ENCODE measurements at places on chromosomes 5 and 9.

- no peak for DNase-seq
These were observed 15.4 kb upstream of the CERCAM start for GRCh38 chr9:128405077-128405779.

DNA sequence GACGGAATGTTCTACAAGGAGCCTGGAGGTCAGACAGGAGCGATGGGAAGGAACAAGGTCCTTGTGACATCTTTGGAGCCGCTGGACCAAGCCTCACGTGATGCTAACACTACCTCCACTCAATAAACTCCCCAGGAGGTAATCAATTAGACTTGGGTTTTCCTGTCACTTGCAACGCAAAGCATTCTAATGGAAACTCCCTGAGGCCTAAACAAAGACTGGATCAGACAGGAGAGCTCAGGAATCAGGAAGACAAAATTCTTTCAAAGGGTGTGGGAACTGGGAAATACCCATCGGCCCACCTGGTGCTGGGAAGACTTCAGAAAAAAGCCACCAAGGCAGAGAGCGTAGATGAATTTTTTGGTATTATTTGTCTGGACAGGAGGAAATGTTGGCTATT lies 22.3 kb upstream of the UNC5A start:
- DNase-seq, result no peak

GRCh38 chr9:18327121-18327520 lies 146.8 kb upstream of the ADAMTSL1 start:
- no peak for DNase-seq

- DNase-seq, result no peak
These were observed 176.6 kb upstream of the TBCA start for GRCh38 chr5:77952636-77953212.

DNA sequence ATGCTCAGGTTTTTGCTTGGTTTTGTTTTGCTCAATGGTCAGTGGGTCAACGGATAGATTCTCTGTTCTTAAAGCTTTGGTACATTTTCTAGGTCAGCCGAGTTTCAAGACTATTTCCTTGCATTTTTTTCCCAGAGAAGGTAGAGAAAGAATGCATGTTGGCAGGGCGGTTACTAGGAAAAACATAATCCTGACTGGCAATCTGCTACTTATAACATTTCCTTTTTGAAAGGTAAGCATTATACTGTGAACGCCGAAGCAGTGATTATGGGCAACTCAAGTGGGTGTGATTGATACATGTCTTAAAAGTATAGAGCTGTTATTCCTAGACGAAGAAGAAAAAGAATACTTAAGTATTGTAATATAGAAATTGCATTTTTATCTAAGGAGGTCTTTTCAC lies 273.2 kb downstream of the MAST4 start:
- DNase-seq, result no peak

- no peak for DNase-seq
These were observed 43.5 kb upstream of the RNF38 start for GRCh38 chr9:36443581-36443980.

GRCh38 chr5:104088876-104089778 lies 526.5 kb upstream of the NUDT12 start:
- no peak for DNase-seq

GRCh38 chr5:50697739-50698138 lies 31.3 kb downstream of the PARP8 start:
- DNase-seq, result no peak

GRCh38 chr5:141824717-141825116 lies 53.5 kb downstream of the PCDH1 start:
- DNase-seq, result no peak

DNA sequence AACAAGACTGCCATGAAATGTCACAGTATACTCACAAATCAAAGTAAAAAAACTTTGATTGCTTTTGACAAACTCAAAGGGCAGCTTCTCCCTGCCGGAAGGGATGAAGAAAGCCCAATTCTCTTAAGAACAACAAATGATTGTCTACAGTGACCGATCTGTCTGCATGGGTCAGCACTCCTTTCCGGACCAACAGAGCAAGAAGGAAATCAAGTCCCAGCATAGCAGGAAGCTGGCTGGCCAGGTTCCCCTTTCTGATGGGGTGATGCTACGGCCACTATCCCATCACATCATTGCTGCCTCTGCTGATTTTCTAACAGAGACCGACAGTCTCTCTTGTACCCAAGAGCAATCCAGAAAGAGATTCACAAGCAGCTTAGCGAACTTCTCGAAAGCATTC lies 692 bp downstream of the C1QTNF3 start:
- no peak for DNase-seq

DNA sequence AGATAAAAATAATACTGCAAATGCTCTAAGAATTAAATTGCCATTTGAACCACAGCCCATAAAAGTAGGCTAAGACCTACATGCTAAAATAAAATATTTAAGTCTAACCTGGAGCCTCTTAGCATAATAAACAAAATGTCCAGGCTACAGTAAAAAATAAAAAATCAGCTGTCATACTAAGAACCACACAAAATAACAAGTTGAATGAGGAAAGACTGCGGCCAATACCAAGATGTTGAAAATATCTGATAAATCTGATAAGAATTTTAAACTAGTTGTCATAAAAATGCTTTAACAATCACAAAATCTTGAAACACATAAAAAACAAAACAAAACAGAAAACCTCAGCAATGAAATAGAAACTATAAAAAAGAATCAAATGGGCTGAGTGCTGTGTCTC lies 336.9 kb upstream of the MSX2 start:
- DNase-seq, result no peak

DNA sequence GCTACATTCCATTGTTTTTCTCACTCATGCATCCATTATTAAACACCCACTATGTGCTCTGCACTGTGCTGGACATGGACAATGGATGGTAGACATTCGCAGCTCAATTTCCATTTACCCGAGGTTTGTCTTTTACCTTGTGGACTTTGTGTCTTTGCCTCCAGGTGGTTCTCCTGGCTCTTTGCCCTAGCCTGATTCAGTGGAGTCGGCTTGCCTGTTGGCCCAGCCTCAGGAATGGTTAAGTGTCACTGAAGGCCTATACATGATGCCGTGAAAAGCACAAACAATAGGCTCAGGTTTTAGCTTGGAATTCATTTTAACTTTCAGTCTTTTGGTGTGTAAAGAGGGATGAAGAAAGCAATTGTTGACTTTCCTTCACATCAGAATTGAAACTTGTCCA lies 16.5 kb upstream of the DMRT3 start:
- DNase-seq, result no peak

DNA sequence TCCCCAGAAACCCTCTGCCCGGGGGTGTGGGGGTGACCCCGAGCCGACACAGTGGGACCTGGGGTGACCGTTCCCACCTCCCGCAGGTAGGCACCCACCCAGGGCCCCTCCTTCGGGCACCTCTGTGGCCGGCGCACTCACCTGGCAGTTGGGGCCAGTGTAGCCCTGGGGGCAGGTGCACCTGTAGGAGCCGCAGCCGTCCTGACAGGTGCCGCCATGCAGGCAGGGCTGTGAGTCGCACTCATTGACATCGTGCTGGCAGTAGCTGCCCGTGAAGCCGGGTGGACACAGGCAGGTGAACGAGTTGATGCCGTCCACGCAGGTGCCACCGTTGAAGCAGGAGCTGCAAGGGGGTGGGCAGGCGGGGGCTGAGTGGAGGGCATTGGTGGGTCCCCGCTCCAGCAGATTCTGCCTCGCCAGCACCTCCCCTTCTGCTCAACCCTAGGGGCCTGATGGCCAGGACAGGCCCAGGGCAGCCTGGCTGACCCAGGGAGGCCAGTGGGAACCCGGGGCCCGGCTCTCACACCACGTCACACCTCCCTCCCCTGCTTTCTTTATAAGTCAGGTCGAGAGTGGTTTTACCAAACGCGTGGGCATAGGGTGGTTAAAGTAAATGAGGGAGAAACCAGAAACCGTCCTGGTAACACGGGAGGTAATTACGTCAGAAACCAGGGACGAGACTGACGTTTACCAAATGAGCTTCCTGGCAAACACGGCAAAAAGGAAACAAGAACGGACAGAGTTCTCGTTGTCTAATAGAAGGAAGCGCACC lies 26.1 kb upstream of the SEC16A start:
- DNase-seq, result no peak

DNA sequence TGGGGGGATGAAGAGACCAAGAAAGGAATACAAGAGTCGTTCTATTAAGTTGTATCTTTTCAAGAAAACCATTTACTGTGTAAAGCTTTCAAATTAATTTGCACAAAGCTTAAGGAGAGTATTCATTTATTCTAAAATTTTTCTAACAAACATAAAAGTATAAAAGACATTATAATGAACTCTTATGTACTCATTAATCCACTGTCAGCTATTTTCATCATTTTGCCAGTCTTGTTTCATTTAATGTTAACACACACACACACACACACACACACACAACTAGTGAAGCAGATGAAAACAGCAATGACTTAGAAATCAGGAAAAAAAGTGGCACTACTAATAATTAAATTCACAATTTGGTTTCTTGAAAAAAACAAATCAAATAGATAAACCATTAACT lies 176.7 kb downstream of the TLE1 start:
- no peak for DNase-seq

DNA sequence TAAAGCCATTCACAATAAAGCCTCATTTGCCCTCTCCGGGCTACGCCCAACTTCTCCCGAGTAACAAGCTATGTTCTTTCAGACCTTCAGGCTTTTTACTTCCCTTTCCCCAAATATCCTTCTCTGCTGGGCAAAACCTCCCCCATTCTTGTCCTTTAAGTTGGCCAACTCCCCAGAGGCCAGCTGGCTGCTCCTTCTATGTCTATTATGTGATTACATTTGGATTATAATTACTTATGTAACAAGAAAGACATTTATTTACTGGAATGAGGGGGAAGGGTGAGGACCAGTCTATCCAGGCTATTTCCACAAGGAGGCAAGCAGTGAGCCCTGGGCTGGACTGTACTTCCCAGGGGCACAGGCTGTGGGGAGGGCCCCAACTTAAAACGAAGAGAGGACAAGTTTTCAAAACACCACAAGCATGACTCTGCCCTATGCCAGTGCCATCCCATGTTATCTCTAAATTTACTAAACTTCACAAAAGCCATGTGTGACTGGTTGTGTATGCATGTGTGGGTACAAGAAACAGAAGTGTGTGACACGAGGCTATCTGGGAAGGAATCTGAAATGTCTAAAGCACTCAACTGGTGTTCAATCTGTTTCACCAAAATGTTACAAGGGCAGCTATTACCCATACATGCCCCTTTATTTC lies 84.5 kb downstream of the GNAQ start:
- DNase-seq, result no peak

DNA sequence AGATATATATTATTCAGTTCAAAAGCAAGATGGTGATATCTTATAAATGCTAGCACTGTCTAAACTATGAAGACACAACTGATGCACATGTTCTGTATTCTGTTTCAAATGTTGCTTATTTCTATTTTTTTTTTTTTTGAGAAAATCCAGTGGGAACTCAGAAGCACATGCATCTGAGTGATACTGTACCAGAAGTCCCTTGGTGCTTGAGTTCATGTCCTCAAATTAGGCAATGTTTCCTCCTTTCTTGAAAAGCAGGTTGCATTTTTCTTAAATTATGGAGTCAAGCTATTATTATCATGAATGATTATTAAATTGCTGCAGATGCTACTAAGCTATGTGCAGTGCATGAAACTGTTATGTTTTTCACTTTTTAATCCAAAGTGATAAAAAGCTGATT lies 70.4 kb downstream of the CAMK4 start:
- no peak for DNase-seq

GRCh38 chr5:142849466-142849865 lies 79.3 kb downstream of the ARHGAP26 start:
- DNase-seq, result no peak

GRCh38 chr9:17003576-17004240 lies 131.1 kb upstream of the CNTLN start:
- DNase-seq, result no peak

- no peak for DNase-seq
These were observed 20.2 kb upstream of the RPL26L1 start for GRCh38 chr5:172939071-172939470.

GRCh38 chr5:151480384-151481293 lies 33.2 kb downstream of the SLC36A1 start:
- DNase-seq, result no peak

GRCh38 chr5:154756009-154756867 lies 1.1 kb downstream of the LARP1 start:
- DNase-seq, result peak; percentile 49

- DNase-seq, result no peak
These were observed 16.8 kb downstream of the AKNA start for GRCh38 chr9:114370968-114371320.

- no peak for DNase-seq
These were observed 191.8 kb downstream of the SEMA6A start for GRCh38 chr5:116382874-116383266.

DNA sequence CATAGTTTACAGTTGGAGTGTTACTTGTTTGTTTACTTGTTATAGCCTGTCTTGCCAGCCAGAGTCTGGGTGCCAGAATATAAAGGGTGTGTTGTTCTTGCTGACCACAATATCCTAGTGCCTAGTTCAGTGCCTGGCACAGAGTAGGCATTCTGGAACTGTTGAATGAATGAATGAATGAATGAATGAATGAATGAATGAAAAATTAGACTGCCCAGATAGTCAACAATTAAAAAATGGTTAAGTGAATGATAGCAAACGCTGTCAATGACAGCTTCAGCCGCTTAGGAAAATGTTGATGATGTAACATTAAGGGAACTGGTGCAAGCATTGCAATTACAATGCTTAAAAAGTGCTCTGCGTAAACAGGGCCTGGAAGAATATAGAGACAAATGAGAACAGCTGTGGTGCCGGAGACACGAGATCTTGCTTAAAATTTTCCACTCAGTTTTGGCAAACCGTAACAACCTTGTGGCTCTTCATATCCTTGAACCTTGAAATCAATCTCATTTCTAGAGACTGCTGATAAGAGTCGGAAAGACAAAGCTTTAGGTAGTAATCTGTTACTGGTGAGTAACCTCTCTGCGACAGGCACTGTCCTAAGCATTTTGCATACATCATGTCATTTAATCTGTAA lies 4.7 kb upstream of the TTLL11 start:
- no peak for DNase-seq

DNA sequence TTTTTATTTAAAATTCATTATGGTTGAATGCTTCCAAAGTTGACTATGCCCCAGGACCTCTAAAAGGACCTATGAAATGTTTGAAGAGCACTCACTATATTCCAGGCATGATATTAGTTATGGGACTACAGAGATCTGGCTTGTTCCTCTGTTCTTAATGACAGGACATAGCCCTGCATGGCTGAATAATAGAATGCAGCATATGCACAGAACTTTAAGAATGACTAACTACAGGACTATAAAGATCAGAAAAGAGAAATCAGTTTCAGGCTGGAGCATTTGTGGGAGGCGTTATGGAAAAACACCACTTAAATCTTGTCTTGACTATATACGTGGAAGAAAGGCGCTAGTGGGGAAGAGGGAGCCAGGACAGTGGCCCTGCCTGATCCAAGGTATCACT lies 239.2 kb downstream of the DOCK8 start:
- DNase-seq, result no peak

- no peak for DNase-seq
These were observed 277.1 kb downstream of the NR3C1 start for GRCh38 chr5:143126174-143127019.
